ENCODE measurements at places on chromosomes 2 and 18.

GRCh38 chr2:172888714-172889669, 153.3 kb downstream of the RAPGEF4 start:
- no peak for DNase-seq

GRCh38 chr2:73291093-73291460, 2.3 kb downstream of the EGR4 start:
- DNase-seq = no peak

- DNase-seq = no peak
Observed at GRCh38 chr2:152611458-152612231, 105.6 kb downstream of the PRPF40A start.

GRCh38 chr18:30271716-30272115, 770.8 kb downstream of the DSC3 start:
- no peak for DNase-seq

GRCh38 chr2:68993660-68994059, 19.2 kb downstream of the GKN1 start:
- no peak for DNase-seq

DNA sequence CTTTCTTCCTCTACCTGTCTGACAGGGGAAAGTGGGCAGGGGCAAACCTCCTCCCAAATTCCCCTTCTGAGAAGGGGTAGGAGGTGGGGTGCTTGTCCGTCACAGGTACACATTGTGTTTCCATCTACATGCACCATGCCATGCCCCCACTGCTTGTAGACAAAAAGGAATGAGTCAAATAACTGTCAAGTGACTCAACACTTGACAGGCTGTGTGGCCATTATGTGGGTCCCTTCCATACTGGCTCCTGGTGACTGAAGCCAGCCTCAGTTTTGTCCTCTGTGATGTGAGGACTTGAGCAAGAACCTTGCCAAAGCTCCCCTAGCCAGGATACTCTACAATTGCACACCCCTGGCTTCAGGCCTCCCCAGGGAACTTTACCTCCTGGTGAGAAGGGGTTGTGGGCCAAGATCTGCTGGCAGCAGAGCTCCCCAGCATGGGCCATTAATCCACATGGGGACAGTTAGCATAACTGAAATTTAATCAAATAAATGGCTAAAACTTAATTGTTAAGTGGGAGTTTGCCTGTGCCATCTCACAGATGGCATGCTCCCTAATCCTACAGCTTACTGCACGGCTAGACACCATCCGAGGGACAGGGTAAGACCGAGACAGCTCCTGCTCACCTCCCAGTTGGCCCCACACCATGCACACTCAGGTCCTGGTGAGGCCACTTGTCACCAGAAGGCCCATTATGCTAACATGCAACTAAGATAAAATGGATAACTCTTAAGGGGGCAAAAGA, 140.2 kb downstream of the BCL11A start:
- no peak for DNase-seq

DNA sequence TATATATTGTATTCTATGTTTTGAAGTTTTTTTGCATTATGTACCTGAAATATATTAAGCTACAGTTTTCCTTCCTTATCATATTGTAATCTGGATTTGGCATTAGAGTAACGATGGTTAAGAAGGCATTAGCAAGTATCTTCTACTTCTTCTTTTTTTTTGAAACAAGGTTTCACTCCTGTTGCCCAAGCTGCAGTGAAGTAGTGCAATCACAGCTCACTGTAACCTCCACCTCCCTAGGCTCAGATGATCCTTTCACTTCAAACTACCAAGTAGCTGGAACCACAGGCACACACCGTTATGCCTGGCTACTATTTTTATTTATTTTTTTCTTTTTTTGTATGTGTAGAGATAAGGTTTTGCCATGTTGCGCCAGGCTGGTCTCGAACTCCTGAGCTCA, 201.1 kb downstream of the ZNF804A start:
- no peak for DNase-seq

GRCh38 chr2:62112179-62112578, 83.7 kb upstream of the B3GNT2 start:
- DNase-seq = no peak

DNA sequence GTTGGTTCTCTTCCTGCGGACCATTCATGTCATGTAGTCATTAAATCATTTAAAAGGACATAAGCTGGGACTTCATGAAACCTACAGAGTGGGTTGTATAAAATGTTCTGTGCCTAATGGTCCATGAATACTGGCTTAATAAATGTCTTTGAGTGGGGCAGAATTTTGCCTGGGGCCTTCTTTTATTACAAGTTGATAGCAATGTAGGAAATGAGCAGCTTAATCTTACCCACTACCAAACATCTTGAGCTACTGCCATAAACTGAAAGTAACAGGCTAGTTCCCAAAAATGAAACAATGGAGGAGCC, 130.9 kb downstream of the TMEM17 start:
- no peak for DNase-seq

GRCh38 chr2:186913870-186914269, 64.9 kb upstream of the ZSWIM2 start:
- DNase-seq = no peak

DNA sequence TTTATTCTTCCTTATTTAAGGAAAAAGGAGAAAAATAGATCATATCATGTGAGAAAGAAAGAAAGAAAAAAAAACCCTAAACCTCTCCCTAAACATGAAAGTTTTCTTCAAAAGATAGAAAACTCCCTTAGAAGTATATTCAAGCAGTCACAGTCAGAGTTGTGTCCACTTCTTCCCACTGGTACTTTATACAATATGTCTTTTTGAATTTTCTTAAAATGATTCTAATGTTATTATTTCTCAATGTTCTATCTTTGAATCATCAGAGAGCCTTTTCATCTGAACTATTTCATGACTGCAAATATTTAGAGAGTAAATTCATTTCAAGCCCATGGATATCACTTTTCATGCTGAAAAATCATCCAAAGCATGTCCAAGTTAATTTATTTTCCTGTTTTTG, 205.2 kb upstream of the SPOPL start:
- DNase-seq = no peak

DNA sequence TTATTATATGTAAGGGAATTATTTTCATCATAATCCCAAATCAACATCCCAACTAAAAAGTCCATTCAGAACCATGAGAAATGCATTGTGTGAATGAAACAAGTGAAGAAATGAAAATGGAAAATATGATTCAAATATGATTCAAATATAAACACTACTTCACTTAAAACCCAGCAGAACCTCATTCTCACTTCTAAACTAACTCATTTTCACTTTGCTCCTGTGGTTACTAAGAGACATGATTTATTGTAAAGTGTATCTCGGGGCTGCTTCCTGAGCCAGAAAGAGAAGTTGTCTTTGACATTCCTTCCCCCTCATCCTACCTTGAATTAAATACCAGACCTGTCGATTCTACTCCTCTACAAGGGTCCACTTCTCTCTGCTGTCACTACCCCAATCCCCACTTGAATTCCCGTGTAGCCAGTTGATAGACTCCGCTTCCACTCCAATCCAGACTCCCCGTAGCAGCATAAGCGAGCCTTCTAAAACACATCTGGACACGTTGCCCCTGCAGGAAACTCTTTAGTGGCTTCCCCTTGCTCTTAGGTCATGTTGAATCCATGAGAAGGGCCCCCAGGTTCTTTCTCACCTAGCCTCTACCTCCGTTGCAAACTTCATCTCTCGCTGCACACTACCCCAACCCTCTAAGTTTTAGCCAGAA, 697.0 kb upstream of the ID2 start:
- no peak for DNase-seq

- DNase-seq = no peak
Observed at GRCh38 chr2:196275646-196276352, 104.4 kb upstream of the STK17B start.

GRCh38 chr18:12371590-12371989, 5.4 kb downstream of the AFG3L2 start:
- DNase-seq = no peak

GRCh38 chr2:201852462-201852861, 46.1 kb downstream of the CDK15 start:
- no peak for DNase-seq

DNA sequence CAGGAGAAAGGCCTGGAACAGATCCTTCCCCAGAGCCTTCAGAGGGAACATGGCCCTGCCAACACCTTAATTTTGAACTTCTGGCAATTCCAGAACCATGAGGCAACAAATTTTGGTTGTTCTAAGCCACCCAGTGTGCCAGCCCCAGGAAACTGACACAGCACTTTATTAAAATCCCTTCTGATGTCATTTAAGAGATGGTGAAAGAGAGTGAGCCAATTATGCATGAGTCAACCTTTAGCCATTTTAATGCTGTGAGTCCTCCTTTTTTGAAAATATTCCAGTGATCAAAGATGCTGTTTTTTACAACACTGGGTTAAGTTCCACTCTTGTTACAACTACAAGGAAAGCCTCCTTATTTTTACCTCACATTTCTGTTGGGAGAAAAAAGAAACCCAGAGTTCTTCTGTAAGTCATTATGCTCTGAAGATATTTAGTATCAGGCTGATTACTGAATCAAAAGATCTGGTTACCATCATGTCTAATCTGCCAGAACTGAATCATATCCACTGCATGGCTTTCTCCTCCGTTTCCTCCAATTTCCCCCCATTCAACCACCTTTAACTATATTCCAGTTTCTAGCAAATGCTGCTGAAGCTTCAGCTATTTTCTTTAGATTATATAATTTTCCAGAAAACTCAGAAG, 235.4 kb downstream of the TXNL1 start:
- DNase-seq = no peak

GRCh38 chr2:235850289-235850688, 317.9 kb downstream of the GBX2 start:
- no peak for DNase-seq

GRCh38 chr2:173195100-173195499, 119.5 kb downstream of the MAP3K20 start:
- no peak for DNase-seq

DNA sequence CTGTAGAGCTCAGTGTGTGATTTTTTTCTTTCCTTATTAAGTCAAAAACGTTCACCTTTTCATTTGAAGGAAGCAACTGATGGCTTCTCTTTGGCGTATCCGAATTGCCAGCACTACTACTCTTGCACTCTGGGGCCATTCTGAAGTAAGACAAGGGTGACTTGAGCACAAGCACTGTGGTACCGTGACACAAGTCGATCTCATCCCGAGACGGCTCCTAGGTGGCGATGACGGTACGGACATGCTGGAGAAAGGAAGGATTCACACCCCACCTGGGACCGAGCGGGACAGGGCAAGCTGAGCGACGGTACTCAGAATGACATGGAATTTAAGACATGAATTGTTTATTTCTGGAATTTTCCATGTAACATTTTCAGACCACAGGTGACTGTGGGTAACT, 36.8 kb upstream of the LDLRAD4 start:
- no peak for DNase-seq

DNA sequence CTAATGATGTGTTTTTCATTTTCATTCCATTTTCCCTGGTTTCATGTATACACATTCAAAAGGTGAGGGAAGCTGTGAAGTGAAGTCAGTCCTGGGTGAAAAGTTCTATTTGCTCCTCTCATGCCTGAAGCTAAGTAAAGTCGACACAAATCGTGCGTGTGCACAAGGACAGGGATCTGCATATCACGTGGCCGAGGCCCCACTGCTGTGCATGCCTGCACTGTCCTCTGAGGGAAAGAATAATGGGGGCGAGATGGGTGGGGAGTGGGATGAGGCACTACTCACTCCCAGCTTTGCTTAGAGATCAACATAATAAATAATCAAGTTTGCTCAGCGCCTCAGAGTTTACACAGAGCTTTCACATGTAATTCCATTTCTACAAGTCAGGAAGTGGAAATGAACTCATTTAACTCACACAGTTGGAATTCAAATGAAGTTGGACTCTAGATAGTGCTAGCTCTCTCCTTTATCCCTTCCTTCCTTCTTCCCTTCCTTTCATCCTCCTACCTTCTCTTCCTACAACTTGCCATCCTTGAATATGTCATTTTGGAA, 5.1 kb upstream of the PTPRM start:
- DNase-seq = no peak

- no peak for DNase-seq
Observed at GRCh38 chr2:165536851-165537499, 67.5 kb downstream of the CSRNP3 start.

- no peak for DNase-seq
Observed at GRCh38 chr2:21067859-21068537, 24.1 kb upstream of the APOB start.

DNA sequence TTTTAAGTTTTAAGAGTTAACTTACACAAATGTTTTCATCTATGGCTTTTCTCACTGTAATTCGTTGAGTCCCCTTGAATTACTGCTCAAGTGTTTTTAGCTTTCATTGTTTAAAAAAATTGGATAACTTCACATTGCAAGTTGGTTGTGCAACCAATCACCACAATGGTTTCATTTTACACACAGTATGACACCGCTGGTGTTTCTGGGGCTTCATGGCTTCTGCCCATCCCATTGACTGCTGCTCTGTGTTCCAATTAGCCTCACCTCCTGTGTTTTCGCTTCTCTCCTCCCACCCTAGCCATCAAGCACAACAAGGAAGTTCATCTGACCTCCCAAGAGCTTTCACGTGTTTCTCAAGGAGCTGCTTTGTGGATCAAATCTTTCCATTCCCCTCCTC, 199.1 kb upstream of the CHAC2 start:
- no peak for DNase-seq

GRCh38 chr2:3257166-3257565, 120.5 kb downstream of the EIPR1 start:
- no peak for DNase-seq

DNA sequence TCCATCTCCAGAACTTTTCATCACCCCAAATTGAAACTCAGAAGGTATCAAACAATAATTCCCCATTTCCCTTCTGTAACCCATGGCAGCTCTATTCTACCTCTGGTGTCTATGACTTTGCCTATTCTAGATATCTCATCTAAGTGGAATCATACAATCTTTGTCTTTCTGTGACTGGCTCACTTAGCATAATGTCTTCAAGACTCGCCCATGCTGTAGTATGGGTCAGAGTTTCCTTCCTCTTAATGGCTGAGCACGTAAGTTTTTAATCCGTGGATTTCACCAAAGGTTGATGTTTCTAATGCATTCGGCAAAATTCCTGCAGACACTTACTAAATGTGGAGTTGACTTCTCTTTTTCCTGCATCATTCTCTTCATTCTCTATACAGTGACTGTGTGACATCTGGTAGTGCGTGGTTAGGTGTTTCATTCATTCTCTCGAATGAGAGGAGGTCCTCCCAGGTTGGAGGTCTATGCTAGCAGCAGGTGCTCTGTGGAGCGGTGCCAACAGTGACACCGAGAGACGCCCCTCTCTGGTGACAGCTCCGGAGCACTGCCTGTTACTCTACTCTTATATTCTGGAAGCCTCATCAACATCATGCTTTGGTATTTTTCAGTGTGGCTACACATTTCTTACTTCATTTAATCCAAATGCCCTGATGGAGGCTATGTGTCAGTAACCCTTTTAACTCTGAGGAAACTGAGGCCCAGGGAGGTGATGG, 50.1 kb downstream of the ATOH8 start:
- no peak for DNase-seq

GRCh38 chr2:172919732-172920131, 155.9 kb upstream of the MAP3K20 start:
- DNase-seq = no peak

- DNase-seq = no peak
Observed at GRCh38 chr2:4122726-4123125, 419.4 kb downstream of the DCDC2C start.
